ENCODE measurements at places on chromosomes 3 and 15.

DNA sequence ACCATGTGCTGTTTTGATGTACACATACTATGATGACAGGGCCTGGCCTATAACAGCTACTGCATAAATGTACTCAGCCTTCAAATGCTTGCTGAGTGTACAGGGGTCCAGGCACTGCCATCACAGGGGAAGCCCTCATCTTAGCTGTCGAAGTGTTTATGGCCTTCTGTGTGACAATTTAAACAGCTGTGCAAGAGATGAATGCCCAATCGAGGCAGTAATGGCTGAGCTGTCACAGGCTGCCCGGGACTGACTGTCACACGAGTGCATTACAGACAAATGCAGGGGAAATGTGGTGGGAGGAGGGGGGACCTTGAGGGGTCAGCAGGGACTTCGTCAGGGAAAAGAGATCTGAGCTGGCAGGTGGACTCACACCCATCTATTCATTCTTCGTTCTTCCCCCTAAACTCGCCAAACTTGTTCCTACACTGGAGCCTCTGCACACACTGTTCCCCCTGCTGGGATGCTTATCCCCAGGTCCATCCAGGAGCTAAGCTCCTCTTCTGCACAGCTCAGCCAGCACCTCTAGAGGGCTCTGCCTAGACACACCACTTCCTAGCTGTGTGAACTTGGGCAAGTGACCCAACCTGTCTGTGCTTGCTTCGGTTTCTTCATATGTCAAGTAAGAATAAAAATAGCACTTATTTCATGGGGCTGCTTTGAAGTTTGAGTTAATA lies 156.2 kb upstream of the IQSEC1 start:
- DNase-seq = no peak

- DNase-seq = peak; percentile 79
These were observed 40.8 kb downstream of the FOXP1 start for GRCh38 chr3:71542521-71543370.

- DNase-seq = no peak
These were observed 59.0 kb downstream of the ABTB1 start for GRCh38 chr3:127731546-127732289.

GRCh38 chr3:53142986-53143385 lies 12.8 kb upstream of the RFT1 start:
- DNase-seq = no peak

DNA sequence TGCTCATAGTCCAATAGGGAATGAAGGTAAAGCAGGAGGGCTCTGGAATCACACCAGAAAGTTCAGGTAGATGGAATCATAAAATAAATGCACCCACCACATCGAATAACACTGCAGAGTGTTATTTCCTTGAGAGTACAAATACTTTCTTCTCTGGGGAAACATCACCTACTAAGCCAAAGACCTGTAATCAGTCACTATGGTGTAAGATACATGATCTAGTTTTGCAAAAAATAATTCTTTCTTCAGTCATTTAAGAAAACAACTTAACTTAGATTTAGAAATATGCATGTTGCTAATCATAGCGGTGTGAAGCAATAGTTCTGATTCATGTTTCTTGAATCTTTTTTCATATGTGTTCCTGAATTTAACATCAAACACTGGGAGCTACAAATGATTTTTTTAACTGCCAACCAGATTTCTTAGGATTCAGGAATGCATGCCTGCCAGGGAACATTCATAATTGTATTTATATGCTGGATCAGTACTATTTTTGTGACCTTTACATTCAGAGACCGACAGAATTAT lies 40.2 kb upstream of the MEIS2 start:
- DNase-seq = no peak

DNA sequence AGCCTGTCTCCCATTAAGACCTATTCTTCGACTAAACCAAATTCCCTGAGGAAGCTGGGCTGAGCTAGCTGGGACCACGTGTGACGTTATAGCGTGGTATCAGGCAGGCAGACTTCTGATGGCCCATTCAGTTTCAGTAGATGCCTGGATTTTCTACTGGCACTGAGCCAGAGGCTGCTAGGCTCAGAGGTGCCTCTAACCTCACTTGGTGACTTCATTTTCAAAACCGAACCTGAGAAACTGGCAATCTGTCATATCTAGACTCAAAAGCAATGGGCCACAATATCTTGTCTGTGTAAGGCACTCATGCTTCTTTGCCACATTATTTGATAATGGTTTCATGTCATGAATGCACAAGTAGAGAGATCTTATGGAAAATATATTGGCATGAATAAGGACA lies 352.1 kb upstream of the AZI2 start:
- DNase-seq = no peak

GRCh38 chr15:56496635-56497034 lies 31.7 kb upstream of the MNS1 start:
- no peak for DNase-seq

DNA sequence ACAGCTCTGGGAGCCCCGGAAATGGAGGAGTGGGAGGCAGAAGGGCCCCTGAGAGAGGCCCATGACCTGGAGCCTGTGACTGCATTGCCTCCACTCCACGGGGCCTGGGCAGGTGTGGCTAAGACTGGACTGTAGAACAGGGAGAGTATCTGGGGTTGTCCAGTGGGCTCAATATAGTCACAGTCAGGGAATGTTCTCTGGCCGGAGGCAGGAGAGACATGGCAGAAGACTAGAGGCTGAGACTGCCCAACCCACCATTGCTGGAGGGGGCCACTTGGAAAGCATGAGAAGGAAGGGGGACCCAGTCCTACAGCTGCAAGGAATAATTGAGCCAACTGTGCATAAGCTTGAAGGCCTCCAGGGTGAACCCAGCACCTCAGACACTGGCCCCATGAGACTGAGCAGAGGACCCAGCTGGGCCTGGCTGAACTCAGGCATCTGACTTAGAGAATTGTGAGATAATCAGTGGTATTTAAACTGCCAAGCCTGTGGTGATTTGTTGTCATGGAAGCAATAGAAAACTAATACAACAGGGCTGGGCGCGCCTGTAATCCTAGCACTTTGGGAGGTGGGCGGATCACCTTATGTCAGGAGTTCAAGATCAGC lies 33.1 kb downstream of the NIPA2 start:
- DNase-seq = no peak

- DNase-seq = no peak
These were observed 13.4 kb downstream of the CIDEC start for GRCh38 chr3:9866639-9867038.

GRCh38 chr3:71465371-71466036 lies 118.0 kb downstream of the FOXP1 start:
- no peak for DNase-seq

- DNase-seq = no peak
These were observed 93.0 kb upstream of the LPP start for GRCh38 chr3:188060840-188061544.

DNA sequence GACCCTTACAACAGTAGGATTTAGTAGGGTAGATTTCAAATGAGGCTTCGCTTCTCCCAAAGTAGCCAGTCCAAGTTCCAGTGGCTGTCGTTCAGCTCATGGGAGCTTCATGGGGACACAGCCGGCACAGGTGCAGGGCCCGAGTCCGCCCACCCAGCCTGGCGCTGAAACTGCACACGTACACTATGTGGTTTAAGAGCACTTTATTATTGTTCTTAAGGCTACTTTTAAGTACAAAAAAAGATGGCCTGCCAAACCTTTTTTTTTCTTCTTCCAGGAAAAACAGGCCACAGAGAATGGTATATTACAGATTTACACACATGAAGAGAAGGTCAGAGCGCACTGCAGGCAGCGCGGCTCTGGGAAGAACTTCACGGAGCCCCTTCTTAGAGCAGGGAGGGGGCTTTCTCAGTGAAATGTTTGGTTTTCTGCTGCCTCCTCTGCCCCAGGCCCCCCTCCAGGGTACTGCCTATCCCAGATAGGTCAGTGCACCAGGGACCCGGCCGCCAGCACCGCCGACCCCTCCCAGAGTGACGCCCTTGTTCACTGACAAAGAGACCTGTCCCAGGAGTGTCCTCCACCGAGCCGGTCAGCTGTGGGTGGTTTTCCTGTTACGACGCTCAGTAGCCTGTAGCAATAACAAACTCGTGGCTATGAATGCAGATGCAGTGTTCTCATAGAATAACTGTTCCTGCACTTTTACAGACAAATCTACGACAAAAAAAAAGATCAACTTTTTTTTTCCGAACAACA lies 87.7 kb downstream of the VGLL4 start:
- DNase-seq = peak; percentile 64

- no peak for DNase-seq
These were observed 26.2 kb downstream of the ZBED2 start for GRCh38 chr3:111568911-111569310.

- DNase-seq = peak; percentile 21
These were observed 37.7 kb upstream of the SLC41A3 start for GRCh38 chr3:126121632-126122031.

GRCh38 chr3:185067173-185067572 lies 85.7 kb downstream of the C3orf70 start:
- no peak for DNase-seq

- DNase-seq = no peak
These were observed 661.1 kb downstream of the MAGI1 start for GRCh38 chr3:65377637-65378036.

DNA sequence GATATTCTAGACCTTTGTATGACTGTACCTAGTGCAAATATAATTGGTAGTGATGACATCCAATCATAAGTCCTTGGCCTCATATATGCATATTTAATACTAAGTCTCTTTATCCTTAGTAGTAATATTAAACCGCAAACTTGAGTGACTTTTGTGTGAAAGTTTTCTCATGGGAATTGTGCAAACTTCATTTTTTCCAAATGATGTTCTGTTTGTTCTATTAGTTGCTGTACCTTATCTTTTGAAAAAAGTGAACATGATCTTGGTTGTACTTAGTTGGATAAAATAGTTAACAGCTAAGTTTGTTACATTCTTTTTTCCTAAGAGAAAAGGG lies 43.2 kb downstream of the TMEM45A start:
- DNase-seq = no peak

DNA sequence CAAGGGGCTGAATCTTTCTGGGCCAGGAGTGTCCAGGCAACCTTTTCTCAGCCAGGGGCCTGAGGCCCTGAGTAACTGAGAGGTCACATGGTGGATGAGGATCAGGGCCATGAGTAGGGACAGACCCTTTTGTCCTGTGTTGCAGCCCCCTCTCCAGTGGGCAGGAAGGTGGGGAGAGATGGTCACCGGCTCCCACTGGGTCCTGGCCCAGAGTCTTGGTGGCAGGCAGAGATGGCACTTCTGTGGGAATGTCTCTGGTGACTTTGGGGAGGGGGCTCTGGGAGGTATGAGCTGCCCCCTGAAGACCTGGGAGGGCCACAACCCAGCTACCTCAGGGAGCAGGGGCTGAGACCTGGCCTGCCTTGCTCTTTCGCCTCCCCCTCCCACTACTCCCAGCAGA lies 6.8 kb downstream of the ESYT3 start:
- DNase-seq = no peak

DNA sequence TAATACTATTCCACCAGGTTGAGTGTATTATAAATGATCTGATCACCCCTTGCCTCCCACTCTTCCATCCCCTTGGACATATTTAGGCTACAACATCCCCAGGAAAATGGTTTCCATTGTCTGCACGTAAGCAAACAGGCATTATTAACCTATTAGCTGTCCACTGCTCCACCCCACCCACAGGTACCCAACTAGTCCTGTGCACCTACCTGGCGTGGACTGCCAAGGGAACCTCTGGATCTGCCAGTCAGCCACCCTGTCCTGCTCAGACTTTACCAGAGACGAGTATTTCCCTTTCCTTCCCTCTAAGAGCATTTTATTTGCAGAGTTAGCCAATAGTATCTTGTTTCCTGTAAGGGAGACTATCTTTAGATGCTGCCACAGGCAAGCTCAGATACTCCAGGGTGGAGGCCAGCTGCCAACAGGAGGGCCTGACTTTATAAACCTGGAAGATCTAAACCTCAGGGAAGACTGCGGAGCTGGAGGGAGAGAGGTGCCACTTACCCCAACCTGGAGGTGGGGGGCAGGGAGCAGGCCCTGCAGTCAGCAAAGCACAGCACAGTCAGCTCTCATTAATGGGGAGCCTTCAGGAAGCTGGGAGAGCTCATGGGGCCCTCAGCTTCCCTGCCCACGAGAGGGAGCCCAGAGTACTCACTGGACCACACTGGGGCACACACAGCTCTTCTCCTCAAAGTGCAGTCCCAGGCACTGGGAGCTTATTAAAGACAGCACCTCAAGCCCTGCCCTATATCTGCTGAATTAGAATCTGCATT lies at the start of gene CX3CR1:
TSS of gene CX3CR1 (minus strand) at position 292 of the 773 bp plus-strand sequence. CDS start 13,527 bp downstream, outside the sequence.
- no peak for DNase-seq

GRCh38 chr3:62368290-62368704 lies 5.1 kb downstream of the FEZF2 start:
- DNase-seq = no peak

DNA sequence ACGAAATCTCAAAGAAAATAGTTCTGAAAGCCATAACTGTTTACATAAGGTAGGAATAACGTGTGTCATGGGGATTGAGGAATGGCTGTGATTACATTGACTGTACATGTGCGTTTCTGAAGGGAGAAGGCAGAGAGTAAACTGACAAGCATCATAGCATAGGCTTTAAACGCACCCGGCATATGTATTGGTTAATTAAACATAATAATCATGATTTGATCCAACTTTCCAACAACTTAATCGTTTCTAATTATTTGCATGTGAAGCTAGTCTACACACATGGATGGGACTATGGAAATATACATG lies 3.3 kb downstream of the TMEM108 start:
- DNase-seq = no peak

DNA sequence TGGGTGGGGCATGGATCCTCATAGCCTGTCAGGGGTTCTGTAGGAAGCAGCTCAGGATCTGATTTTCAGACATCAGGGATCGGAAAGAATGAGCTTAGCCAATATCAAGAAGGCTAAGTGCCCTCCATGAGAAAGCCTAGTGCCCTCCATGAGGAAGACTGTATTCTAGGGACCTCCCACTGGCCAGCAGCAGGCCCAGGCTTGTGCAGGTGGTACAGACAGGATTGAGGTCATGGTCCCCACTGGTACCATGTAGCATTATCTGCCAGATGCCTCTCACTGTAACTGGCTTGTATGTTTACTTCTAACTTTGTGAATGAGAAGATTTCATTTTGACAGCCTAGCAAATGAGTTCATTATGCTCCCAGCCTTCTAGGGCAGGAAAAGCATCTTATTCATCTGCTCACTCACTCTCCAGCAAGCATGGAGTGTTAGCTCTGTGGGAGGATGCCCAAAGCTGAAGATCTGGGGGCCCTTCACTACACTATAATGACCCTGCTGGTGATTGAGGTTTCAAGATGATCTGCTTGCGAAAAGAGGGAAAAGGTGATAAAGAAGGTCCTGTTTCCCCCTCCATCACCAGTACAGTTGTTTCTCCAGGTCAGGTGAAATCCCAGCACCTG lies 7.5 kb downstream of the EPHB1 start:
- DNase-seq = no peak

- no peak for DNase-seq
These were observed 130.0 kb downstream of the FBN1 start for GRCh38 chr15:48515500-48515899.

DNA sequence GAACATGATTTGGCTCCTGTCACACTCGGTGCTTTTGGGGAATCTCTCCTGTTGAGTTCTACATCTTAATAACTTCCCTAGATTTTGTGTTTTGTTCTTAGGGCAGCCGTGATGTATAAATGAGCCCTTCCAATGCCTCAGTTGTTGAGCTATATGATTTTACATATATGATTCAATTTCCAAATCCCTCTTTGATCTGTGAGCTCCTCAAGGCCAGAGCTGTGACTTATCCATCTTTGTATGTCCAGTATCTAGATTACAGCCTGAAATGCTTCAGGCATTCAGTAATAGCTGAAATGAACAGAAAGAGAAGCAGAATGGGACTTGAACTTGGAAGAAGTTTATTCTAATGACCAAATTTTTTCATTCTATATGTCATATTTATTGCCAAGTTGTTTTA lies 26.6 kb downstream of the CGGBP1 start:
- no peak for DNase-seq

Measured in suprapubic skin (tissue), 4 donors.